ENCODE measurements at places on chromosomes 3 and 15.

DNA sequence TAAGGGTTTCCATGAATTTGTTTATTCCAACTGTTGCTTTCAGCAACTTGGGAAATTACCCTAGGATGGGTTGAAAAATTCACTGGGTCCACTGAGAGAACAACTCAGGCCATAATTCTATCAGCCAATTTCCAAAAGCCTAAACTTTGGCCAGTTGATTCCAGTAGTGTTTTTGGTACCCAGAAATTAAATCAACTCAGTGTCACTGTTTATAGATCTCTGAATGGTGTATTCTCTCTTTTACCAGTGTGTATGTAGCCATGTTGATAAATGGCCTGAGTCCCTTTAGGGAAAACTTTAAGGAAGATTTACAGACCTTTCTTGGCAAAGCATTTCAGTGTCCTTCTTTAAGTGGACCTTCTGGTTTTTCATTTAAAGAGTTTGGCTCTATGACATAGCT is 636.4 kb downstream of the OTOL1 start:
- no peak for DNase-seq

- no peak for DNase-seq
Measured at GRCh38 chr15:87038404-87038803, 958.7 kb downstream of the AGBL1 start.

DNA sequence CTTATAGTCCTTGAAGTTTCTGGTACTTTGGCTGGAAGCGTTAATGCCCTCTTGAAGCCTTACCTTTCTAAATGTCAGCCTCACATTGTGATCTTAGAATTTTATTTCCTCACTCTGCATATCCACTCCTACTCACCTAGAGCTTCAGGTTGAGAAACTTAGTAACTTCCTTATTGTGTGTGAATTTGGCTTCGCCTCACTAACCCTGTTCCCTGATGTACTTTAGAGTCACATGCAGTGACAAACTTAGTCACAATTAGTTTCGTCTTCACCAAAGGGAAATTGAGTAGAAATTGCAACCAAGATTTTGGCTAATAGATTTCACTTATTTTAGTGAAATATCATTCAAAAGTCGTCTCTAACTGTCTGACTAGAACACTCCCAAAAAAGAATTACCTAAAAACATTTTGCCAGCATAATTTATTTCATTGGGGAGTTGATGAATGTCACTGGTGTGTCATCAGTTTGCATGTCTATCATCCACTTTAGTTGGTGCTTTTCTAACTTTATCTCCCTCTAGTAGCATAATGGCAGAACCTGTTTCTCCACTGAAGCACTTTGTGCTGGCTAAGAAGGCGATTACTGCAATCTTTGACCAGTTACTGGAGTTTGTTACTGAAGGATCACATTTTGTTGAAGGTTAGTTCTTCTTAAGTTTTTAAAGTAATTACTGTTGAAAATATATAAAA is 960 bp downstream of the MFN1 start:
- no peak for DNase-seq

DNA sequence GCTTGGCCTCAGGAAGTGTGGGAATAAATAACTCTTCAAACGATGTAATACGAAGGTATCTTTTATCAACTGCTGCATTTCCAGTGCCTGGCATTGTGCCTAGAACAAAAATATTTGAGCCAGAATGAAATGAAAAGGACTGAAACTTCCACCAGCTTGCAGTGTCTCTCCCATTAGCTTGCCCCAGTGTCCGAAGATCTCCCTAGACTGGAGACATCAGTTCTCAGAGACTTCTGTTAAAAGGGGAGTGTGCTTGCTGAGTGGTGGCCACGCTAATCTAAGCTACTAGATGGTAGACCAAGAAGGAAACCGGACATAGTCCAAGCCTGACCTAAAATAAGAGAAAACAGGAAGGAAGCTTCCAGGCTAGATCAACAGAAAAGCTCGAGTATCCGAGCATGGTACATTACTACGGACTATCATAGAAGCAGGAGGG is 28.6 kb downstream of the KCNAB1 start:
- peak; percentile 7 for DNase-seq

DNA sequence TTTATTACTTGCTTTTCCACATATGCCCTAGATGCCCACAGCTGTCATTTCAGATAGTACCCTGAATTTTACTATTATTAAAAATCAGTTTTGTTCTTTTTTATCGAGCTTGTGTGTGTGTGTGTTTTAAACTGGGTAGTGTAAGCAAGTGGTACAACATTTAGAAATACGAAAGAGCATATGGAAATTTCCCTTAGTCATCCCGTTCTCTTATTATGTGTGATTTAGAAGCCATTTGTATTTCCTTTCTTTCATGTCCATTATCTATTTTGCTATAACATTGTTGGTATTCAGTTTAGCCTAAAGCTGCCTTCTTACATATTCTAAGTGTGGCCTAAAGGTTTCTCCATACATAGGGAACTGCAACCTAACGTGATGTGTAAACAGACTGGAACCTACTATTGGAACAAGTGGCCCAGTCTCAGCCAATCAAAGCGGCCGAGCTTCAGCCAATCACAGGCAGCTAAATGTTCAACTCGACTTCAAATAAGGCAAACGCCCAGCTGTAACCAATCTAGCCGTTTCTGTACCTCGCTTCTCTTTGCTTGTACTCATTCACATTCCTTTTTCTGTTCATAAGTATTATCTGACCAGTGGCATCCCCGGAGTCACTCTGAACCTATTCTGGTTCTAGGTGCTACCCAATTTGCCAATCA is 14.7 kb upstream of the SYN2 start:
- no peak for DNase-seq

GRCh38 chr15:63835211-63835568 is 1.4 kb upstream of the HERC1 start:
- DNase-seq: no peak

DNA sequence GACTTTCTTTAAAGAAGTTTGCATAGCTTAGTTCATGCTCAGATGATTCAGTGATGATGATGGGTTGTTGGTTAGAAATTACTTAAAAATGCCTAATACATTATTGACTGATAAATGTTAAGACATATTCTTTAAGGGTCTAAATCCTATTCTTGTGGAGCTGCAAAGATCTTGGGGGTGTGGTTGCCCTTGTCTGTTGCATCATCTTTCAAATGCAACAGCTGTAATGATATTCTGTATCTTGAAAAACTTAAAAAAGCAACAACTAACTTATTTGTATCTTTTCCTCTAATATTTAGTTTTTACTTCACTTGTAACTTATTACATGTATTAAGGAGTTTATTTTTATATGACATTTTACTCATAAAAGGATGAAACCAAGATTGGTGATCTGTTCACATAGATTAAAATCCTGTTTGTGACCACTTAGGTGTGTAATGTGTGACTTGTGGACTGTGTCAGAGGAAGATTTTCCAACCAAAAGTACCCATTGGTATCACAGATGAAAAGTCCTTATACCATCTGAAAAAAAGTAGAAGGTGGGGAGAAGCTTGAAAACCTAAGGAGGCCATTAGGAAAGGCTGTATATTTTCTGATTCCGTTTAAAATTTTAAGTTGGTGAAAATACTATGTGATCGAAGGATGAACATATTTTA is 142.8 kb downstream of the IGF1R start:
- no peak for DNase-seq
